Stimulated activated CD8-positive, alpha-beta memory T cell treated with anti-CD3 and anti-CD28 coated beads, Interleukin-4, amount 100 ng/mL, for 1 hour (primary cell): ENCODE measurements at places on chromosomes 1 and 21.
A peak's percentile ranks its signal among the peaks of the same experiment; 100 is the strongest.

DNA sequence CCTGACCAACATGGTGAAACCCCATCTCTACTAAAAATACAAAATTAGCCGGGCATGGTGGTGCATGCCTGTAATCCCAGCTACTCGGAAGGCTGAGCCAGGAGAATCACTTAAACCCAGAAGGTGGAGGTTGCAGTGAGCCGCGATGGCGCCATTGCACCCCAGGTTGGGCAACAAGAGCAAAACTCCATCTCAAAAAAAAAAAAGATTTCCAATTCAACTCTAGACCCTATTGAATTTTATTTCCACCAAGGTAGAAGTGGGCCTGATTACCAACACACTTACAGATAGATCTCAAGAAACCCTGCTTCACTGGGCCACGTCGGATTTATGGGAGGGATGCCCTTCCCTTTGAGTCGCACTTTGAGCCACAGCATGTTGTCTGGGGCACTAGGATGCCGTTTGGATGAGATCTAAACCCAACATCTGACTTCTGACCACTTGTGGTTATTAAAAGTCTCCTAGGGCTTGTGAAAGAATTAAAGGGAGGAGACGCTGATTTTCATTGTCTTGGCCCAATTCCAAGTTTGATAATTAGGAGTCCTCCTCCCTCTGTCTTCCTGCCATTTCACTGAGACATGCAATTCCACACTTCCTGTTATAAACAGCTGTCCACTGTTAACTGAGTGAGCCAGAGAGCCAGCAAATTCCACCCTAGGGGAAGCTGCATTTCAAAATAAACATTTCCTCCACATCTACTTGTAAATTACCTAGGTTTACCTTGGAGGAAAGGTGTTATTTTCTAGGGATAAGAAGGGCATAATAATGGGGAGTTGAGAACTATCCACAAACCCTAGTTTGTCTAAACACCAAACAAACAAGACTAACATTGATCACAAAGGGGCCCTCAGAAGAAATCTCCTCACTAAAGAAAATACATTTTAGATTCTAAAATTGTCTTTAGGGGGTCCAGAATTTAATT, 5.2 kb upstream of the RERE start:
- DNase-seq, result no peak

- DNase-seq, result no peak
These were observed 1312.2 kb downstream of the PLA2G4A start for GRCh38 chr1:188140958-188141357.

- DNase-seq, result no peak
These were observed 50.3 kb upstream of the TARBP1 start for GRCh38 chr1:234529095-234529949.

DNA sequence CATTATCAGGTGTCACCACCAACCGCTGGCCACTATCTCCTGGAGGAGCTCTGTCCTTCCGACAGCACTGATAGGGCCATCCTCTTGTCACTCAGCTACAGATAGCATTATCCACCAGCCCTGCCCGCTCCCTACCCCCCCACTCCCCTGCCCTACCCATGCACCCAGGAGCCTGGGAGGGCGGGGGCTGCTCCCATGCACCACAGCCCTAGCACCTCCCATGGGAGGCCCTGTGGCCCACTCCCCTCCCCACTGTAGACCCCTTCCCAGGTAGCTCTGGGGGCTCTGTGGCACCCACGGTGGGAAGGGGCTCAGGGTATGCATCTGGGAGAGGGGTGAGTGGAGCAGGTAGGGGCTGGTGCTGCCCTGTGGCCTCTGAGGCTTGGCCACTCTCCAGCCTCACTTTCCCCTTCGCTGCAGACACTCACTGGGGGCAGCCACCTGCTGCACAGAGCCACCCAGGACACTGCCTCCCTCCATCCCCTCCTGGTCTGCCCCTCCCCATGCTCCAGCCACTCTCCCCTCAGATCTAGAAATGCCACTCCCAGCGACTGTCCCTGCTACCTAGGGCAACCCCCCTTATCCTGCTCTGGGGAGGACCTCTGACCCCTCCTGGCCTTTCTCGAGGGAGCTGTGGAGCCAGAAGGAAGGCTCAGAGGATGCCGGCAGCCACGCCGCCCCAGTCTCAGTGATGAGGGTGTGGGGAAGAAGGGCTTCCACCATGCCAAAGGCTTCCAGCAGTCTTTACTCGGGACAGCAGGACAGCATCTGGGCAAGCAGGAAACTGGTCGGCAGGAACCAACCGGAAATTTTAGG, 58.5 kb downstream of the WNT9A start:
- no peak for DNase-seq

DNA sequence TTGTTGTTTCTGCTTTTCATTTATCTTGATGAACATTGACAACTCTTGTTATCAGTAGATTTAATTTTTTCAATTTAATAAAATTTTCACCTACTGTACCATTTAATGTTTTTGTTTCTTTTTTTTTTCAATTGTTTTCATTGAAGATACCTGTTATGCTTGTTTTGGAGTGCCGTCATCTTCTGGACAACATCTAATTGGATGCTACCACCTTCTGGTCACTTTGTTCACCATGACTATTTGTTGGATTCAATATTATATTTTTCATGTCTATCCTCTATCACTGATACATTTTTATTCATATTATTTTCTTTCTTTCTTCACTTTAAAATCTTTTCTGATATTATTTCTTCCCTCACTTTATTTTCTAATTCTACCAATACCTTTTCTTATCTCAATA, 14.0 kb downstream of the KRTAP21-2 start:
- no peak for DNase-seq

GRCh38 chr21:44288251-44289110, 2.8 kb downstream of the AIRE start:
- no peak for DNase-seq

DNA sequence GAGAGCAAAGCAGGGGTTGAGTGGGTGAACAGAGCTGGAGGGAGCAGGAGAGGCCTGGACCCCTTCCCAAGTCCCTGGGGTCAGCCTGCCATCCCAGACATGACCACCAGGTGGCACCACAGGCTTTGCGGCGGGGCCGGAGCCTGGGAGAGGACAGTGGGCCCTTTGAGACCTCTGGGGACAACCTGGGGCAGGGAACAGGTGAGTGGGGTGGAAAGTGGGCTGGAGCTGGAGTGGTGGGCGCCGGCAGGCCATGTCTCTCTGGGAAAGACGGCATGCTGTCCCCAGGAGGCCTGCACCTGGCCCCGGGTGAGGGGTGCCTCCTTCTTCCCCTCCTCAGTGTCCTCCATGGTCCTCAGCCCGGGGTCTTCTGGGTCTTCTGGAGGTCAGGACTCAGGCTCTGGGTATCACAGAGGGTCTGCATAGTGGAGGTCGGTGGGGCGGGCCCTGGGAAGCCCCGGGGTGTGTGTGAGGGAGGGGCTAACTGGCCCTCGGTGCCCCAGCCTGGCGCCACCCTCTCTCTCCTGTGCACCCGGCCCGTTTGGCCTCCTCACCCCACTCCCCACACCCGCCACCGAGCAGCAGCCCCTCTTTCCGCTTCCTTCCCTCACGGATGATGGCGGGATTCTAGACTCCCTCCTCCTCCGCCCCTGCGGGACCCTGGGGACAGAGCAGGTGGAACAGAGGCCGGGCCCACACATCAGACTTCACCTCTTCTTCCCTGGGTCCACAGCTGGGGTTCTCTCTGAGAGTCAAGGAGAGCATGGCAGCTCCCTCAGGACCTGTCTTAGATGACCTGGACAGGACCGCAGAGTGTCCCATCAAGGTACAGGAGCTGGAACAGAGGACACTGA, 28.5 kb upstream of the PKP1 start:
- DNase-seq, result peak; percentile 49

- DNase-seq, result no peak
These were observed 195.0 kb downstream of the ROR1 start for GRCh38 chr1:63968663-63969440.

GRCh38 chr1:203306089-203306964, 1.0 kb downstream of the BTG2 start:
- no peak for DNase-seq

- no peak for DNase-seq
These were observed 697 bp upstream of the C21orf91 start for GRCh38 chr21:17819877-17820229.

DNA sequence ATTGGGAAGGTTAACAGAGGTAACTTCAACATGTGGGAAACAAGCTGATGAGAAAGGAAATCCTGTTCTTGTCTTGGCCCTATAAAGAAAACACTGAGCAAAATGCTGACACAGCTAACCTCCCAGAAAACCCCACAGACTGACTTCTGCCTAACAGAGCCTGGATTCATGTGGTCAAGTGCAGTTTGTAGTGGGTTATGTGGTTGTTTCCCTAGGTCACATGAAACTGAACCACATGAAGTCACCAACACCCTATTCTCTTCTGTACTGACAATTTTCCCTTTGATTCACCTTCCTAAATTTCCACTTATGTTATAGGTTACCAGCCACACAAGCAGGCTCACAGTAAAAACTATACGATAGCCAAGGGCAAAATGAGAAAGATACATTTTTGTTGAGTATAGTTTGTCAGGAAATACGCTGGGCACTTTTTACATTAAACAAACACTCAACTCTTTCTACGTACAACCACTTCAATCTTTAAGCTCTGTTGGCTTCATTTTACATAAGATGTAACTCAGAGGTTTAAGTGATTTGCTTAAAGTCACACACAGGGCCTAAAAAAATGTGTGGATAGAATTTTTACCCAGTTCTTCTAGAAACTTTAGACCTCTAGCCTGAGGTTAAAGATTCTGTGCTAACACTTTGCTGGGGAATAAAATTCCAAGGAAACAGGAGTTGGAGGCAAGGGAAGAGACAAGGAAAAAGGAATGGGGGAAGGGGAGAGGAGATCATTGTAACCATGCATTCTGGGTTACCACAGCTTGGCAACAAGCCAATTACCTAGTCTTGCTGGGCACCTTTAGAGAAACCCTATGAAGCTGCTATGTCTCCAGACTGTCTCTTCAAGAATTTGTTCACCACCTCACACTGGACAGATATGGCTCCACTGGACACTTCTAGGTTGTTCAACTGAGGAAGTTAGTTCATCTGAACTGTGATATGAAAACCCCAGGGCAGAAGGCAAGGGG, 601.6 kb upstream of the USP24 start:
- no peak for DNase-seq

DNA sequence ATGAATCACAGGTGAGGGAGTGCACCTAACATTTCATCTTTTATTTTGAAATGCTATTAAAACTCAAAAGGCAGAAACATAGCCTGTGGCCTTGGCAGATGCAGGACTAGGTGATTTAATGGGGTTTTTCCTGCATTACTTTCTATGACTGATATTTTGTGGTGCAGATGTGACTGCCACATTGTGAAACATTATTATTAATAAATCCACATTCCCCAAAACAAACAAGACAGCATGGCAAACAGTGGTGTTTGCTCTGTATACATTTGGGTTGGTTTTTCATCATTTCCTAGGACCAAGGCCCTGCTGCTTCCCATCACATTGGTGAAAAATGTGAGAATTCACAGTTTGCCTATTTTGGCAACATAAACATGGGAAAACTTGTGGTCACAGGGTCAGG, 247.6 kb upstream of the SGIP1 start:
- DNase-seq, result no peak

- DNase-seq, result no peak
These were observed 174.4 kb downstream of the PGBD5 start for GRCh38 chr1:230251644-230252191.

DNA sequence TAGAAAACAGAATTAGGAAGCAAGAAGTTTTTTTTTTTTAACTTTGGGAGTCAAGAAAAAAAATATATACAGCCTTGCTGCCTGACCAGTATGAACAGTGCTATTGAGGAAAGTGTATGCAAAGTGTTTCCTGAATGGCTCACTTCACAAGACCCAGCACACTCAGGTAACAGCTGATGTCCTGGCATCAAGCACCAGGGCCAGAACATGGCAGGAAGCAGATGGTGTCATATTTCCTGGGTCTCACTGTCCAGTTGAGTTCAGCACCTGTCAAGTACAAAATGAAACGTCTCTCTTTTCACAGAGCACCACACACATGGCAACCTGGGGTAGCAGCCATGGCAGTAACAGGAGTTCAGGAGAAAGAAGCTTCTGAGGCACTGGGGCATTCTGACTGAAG, 372.3 kb downstream of the TTLL7 start:
- no peak for DNase-seq

GRCh38 chr1:117416004-117416403, 48.8 kb downstream of the MAN1A2 start:
- DNase-seq, result no peak

GRCh38 chr21:44681861-44682579, at the start of gene KRTAP12-1:
Gene KRTAP12-1 (minus strand): TSS chr21:44682163. CDS start chr21:44682123, 40 bp downstream.
- no peak for DNase-seq
